ENCODE measurements at places on chromosomes 13 and 19. TPM values are rescaled to one million over a fixed set of nuclear protein-coding genes. Genes with fewer than 3 reads are reported as not detected.

Gene KLK12
- total RNA-seq: 0.54 TPM

Gene PSG1
- total RNA-seq: not detected

Gene ADGRE2
- 1.4 TPM for total RNA-seq

Gene SPACA6
- total RNA-seq: 23.2 TPM

Gene CBY2
- total RNA-seq: not detected

Gene GPR180
- 5.6 TPM for total RNA-seq

Gene NBEA
- total RNA-seq: 31.4 TPM

Gene HCN2
- total RNA-seq: 0.27 TPM

Gene MAST3
- total RNA-seq: 4.1 TPM

DNA sequence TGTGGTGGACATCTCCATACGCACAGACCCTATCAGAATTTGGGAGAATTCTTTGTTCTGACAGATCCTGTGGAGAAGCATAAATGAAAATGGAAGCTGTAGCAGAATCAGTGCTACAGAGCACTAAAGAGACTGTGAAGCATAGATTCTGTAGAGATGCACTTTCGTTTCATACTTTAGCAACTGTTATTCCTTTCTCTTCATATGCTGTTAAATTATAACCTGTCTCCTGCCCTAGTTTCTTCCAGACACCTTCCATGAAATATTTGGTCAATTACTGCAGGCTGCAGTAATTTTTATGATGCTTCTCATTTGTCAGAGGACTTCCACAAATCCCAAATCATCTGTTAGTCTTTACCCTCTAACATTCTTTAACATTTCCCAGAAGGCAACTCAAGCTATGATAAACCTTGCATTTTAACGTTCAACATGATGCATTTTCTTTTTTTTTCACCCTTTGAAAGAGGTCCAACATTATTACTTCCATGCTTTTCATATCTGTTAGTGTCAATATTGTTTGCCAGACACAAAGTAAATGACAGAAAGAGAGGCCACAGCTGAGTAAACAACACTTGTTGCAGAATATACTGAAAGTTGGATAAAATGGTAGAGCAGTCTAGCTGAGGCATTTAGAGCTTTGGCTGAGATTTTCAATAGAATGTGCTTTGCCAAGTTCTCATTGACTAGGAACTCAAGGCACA lies 412.7 kb downstream of the LMO7 start:
- no peak for ATAC-seq

GRCh38 chr13:67515895-67516294 lies 285.8 kb upstream of the PCDH9 start:
- ATAC-seq: no peak

DNA sequence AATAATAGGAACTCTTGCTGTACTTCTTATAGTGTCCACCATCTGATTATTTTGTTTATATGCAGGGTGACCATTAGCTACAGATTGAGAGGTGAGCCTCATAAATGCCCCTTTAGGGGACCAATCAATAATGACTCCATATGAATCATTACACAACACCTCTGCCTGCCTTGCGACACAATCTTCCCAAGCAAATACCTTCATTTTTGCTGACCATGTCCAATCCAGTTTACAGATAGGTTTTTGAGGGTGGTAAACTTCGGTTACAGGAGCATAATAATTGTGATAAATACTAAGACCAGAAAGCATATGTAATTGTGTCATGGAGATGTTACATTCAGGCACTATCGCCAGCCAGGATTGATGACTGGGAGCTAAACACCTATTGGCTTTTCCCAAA lies 23.6 kb upstream of the IL17D start:
- ATAC-seq: no peak

DNA sequence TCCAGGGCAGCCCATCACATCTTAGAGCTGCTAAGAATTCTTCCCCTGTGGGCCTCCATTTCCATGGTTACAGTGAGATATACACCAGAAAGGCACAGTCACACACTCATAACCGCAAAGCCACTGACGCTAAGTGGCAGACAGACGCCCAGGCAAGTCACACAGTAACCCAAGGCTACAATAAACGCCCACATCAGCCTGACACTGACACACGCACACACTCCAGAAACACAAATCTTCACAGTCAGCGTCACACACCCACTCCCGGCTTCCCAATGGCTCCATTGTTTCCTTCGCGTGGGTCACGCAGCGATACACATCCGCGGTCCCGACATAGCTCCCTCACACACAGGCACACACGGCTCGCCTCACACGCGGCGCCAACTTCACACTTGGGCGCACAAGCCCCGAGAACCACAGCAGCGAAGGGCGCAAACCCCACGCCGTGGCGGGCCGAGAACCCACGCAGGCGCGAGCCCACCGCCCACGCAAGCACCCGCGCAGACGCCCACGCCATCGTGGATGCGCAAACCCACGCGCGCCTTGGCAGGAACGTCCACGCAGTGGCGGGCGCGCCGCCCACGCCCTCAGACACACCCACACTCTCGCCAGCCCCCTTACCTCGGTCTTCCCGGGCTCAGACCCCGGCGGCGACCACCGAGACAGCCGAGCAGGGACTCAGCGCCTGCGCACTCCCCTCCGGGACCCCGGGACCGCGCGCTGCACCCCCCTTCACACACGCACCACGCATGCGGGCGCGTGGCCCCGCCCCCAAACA lies at the start of gene ZNF667:
TSS of gene ZNF667 (minus strand) at position 695 of the 778 bp plus-strand sequence. CDS start 14,975 bp downstream, outside the sequence.
- no peak for ATAC-seq

DNA sequence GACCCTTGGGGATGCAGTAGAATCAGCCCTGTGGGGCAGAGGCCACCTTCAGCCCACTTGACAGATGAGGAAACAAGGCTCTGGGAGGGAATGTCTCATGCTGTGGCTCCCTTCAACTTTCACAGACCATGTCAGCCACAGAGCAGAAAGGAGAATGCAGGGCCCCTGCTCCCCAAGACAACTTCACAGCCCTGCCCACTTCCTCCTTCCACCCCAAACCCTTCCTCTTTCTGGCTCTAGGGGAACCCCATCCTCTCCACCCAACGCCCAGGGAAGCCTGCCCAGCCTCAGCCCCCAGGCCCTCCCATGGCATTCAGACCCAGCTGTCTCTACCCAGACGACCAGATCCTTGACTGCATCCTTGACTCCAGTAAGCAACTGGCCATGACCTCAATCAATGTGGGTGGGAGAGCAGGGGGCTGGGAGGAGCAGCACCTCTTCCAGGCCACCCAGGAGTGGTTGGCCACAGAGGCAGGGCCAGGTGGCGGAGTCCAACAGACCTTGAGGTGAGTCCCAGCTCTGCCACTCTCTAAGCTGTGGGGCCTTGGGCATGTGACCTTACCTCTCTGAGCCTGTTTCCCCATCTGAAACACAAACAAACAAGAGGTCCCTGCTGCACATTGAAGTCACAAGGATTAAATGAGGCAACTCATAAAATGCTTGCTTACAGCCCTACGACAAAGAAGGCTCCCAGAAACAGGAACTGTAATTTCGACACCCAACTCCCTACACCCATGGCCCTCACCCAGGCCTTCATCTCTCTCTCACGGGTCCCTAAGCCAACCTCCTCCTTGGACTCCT lies 15.8 kb downstream of the DEDD2 start:
- peak; percentile 37 for ATAC-seq

DNA sequence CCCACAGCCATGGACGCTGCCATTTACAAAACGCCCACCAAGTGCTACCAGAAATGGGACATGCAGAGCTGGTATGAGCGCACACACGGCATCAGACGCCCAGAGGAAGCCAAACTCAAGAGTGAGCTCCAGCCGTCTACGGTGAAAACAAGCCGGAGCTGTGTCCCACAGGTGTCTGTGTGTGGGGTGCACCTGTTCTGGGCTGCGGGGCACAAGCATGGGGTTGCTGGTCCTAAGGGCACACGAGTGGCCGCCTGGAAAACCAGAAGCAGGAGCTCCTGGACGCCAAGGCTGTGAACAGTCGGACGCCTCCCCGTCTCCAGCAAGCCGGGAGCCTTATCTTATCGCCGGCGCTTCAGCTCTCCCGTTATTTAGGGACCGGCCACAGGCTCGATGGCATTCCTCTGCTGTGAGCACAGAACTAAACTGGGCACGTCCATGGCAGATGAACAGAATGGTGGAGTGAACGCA lies 1.3 kb downstream of the ADPRHL1 start:
- no peak for ATAC-seq

GRCh38 chr19:42596391-42597072 lies 1.8 kb upstream of the CEACAM8 start:
- ATAC-seq: no peak

- no peak for ATAC-seq
Measured at GRCh38 chr19:10471909-10472308, 31.2 kb downstream of the KEAP1 start.

GRCh38 chr13:98959291-98959690 lies 18.6 kb downstream of the DOCK9 start:
- ATAC-seq: no peak

GRCh38 chr19:43784241-43784980 lies 3.6 kb upstream of the KCNN4 start:
- peak; percentile 80 for ATAC-seq

- peak; percentile 43 for ATAC-seq
Measured at GRCh38 chr19:13794398-13794756, 866 bp upstream of the ZSWIM4 start.

DNA sequence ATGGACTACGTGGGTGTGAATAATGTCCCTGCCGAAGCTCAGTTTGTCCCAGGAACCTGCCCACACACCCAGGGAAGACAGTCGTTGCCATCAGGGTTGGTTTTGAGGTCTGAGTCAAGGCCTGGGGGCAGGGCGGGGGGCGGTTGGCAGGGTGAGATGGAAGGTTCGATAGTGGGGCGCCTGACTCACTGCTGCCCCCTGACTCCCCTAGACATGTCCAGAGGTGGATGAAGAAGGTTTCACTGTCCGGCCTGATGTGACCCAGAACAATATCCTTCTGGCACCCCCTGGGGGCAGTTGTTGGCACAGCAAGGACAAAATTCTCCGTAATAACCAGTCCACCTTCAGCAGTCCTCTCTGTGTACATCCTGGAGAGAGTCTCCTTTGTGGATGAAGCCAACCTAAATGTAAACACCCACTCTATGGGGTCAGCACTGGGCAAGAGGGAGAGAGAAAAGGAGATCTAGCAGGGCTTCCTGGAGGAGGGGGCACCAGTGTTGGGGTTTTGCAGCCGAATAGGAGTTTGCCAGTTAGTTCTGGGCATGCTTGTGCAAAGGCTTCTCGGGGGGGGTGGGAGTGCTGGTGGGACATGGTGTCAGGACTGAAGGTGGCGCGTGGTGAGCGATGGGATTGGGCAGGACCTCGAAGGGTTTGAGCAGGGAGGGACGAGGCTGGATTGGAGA lies 19.6 kb upstream of the B3GNT3 start:
- no peak for ATAC-seq

DNA sequence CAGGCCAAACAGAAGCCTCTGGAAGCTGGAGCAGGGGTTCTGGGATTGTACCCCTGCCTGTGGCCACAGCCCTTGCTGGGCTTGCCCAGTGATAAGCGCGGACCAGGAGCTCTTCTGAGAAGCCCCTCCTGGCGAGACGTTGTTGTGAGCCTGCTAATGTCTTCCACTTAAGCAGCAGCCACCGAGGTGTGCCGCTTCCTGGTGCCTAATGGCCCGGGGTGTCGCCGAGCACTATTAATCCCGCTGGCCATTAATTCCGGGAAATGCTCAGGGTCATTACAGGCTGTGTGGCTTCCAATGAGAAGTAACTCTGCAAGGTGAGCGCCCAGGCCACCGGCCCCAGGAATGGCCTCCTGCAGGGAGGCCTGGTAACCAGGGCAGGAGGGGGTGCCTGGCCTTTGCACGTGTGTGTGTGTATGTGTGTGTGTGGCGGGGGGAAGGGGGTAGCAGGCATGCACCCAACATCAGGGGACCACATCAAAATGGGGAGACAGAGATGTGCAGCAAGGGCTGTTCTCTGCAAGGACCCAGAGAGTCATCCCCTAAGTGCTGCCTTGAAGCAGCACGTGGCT lies 175.0 kb downstream of the URI1 start:
- no peak for ATAC-seq

DNA sequence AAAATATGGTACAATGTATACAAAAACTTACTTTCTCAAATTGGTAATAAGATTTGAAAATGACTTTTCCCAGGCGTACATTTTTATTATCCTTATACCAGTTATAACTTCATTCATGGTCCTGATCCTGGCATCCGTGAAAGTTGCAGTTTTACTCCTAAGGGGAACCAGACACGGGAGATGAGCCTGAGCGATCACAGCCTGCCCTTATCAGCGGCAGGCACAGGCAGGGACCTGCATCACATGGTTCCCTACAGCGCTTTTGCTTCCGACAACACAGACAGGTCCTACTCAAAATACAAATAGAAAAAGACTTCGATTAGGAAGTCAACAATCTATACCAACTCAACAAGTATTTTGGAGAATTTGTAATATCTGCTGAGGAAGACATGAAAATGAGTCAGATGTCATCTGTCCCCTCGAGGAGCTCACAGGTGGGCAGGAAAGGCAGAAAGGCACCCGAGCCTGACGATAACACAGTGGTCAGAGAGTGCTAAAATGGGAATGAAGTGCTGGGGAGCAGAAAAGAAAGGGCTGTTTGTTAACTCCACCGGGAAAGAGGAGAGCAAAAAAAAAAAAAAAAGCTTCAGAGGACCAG lies 93.4 kb downstream of the ABCC4 start:
- ATAC-seq: no peak

DNA sequence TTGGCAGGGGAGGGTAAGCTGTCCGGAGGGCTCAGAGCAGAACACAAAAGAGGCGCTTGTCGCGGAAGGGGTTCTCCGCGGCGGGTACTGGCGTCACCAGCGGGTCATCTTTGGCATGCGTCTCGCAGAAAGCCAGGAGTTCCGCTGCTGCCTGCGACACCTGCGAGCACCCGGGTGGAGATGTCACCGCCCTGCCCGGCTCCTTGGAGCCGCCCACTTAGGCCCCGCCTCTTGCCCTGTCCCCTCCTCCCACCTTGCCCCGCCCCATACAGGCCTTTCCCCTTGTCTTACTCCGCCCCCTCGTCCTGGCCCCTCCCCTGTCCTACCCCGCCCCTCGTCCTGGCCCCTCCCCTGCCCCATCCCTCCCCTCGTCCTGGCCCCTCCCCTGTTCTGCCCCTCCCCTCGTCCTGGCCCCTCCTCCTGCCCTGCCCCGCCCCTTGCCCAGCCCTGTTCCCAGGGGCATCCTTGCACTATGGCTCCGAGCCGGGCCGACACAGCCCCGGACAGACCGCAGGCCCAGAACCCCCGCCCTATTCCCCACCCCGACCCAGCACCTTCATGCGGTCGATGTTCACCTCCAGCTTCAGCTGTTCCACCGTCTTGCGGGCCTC lies 1.9 kb downstream of the GNG8 start:
- ATAC-seq: peak; percentile 65

GRCh38 chr13:51044023-51044665 lies 66.9 kb downstream of the C13orf42 start:
- no peak for ATAC-seq
